Spleen (tissue), 13 donors: ENCODE measurements at places on chromosomes 1 and 21. TPM values are rescaled to one million over a fixed set of nuclear protein-coding genes. Genes with fewer than 3 reads are reported as not detected.

Gene RGS18
- polyA plus RNA-seq, result 14.6 TPM

Gene ICOSLG
- 1.9 TPM for polyA plus RNA-seq

Gene SEC16B
- polyA plus RNA-seq, result 7.4 TPM

Gene PEX10
- polyA plus RNA-seq, result 19.1 TPM

Gene TMEM234
- 14.9 TPM for polyA plus RNA-seq

GRCh38 chr1:31111290-31111951 lies 45.9 kb upstream of the PUM1 start:
- DNase-seq, result no peak

Gene TNNT2
- polyA plus RNA-seq, result 3.8 TPM

DNA sequence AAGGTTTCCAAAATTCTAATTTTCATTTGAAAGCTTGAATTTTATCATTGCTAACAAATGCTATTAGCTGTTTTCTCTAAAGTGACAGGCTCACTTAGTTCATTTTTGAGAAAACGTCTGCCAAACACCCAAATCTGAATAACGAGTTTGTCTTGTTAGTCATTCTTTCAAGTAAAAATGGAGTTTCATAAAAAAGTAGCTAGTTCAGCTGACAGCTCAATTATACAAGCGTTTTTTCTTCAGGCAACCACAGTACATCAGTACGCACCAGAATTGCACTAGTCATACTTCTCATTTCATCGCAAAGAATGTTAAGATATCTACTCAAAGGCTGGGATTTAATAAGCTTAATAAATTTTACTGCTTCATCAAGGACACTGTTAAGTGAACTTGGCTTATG lies 72.3 kb upstream of the SLFNL1 start:
- DNase-seq, result no peak
